ENCODE measurements at places on chromosomes 6 and 20.

GRCh38 chr6:33772902-33773472, 15.9 kb downstream of the LEMD2 start:
- H3K36me3 ChIP-seq, result peaks cover 35% of the 10 kb centered on the region
- no peaks in the 10 kb centered on the region for H3K27me3 ChIP-seq
- H3K4me1 ChIP-seq, result peaks cover 5% of the 10 kb centered on the region
- DNase-seq, result no peak
- no peak overlapping the region for H3K4me3 ChIP-seq

- H3K4me3 ChIP-seq, result no peak overlapping the region
- H3K4me1 ChIP-seq, result peaks cover 21% of the 10 kb centered on the region
- no peak overlapping the region for H3K27ac ChIP-seq
- no peak for DNase-seq
- H3K36me3 ChIP-seq, result peaks cover 4% of the 10 kb centered on the region
Observed at GRCh38 chr20:3383878-3384495, 23.5 kb downstream of the DNAAF9 start.

DNA sequence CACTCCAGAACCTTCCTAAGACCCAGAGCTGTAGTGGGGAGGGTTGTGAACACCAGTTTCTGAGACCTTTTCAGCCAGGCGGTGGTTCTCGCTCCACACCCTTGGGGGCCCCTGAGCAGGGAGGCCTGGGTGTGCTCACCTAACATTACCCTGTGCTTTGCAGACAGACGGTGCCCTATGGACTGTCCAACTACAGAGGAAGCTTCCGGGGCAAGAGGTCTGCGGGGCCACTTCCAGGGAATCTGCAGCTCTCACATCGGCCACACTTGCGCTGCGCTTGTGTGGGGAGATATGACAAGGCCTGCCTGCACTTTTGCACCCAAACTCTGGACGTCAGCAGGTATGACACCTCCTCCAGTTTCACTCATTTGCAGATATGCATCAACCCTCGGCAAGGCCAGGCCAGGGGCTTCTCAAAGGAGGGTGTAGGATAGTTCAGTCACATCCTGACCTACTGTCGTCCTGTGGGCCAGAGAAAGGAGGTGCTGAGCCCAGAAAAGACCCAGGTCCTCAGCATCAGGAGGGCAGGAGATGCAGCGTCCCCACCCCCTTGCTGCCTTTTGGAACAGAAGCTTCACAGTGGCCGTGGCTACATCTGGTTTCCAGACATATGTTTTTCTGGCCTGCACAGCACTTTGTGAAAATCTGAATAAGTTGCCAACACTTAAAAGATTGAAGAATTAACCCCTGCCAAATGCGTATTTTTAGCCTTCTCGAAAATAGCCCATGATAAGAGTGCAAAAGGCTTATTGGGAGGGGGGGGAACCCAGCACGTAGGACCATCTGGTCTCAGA, 20.6 kb downstream of the EDN3 start:
- no peaks in the 10 kb centered on the region for H3K4me1 ChIP-seq
- no peak overlapping the region for H3K27ac ChIP-seq
- no peak for DNase-seq
- H3K4me3 ChIP-seq, result no peak overlapping the region
- no peaks in the 10 kb centered on the region for H3K36me3 ChIP-seq

GRCh38 chr6:33960345-33961313, 156.8 kb upstream of the MLN start:
- no peak overlapping the region for H3K4me3 ChIP-seq
- no peak overlapping the region for H3K27ac ChIP-seq

GRCh38 chr6:150169609-150170008, 26.8 kb downstream of the PPP1R14C start:
- no peak overlapping the region for H3K4me3 ChIP-seq
- H3K27ac ChIP-seq, result no peak overlapping the region
- peak; percentile 8 for DNase-seq
- H3K36me3 ChIP-seq, result no peaks in the 10 kb centered on the region

GRCh38 chr6:170006071-170006899, 254.9 kb downstream of the ERMARD start:
- no peak overlapping the region for H3K27ac ChIP-seq
- H3K4me3 ChIP-seq, result no peak overlapping the region
- H3K27me3 ChIP-seq, result no peaks in the 10 kb centered on the region
- no peaks in the 10 kb centered on the region for H3K4me1 ChIP-seq

DNA sequence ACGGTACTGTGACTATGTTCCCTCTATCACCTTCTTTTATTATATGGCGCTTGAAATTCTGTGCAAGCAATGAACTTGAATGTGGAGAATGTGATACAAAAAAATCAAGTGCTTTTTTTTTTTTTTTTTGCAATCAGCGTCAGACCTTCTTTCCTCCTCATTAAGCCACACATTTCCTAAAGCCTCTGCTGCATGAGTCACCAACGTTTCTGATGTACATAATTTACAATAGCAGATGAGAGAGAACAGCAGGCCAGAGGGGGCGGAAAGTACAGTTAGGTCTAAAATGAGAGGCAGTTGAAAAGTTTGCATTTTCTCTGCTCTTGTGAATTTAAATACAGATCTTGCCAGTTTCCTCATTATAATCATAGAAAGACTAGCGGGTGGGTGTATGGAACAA, 114.6 kb upstream of the RIPOR2 start:
- no peaks in the 10 kb centered on the region for H3K27me3 ChIP-seq
- peak overlapping the region; percentile 26 for H3K4me3 ChIP-seq
- peaks cover 54% of the 10 kb centered on the region for H3K4me1 ChIP-seq
- peaks cover 18% of the 10 kb centered on the region for H3K36me3 ChIP-seq

GRCh38 chr20:64157878-64158277, 6.4 kb upstream of the MYT1 start:
- no peak for DNase-seq
- H3K27me3 ChIP-seq, result peaks cover 25% of the 10 kb centered on the region
- no peak overlapping the region for H3K27ac ChIP-seq
- H3K4me3 ChIP-seq, result no peak overlapping the region

GRCh38 chr6:31180500-31180899, 10.0 kb upstream of the POU5F1 start:
- H3K4me3 ChIP-seq, result peak overlapping the region; percentile 84
- peaks cover 32% of the 10 kb centered on the region for H3K4me1 ChIP-seq
- H3K27me3 ChIP-seq, result no peaks in the 10 kb centered on the region
- peak; percentile 82 for DNase-seq

- no peak for DNase-seq
- peaks cover 50% of the 10 kb centered on the region for H3K27me3 ChIP-seq
- H3K27ac ChIP-seq, result no peak overlapping the region
- H3K36me3 ChIP-seq, result no peaks in the 10 kb centered on the region
- peaks cover 10% of the 10 kb centered on the region for H3K4me1 ChIP-seq
Observed at GRCh38 chr6:47308198-47308517, 1.5 kb downstream of the TNFRSF21 start.

GRCh38 chr6:85163156-85164080, 286.5 kb upstream of the NT5E start:
- H3K36me3 ChIP-seq, result no peaks in the 10 kb centered on the region
- H3K4me3 ChIP-seq, result no peak overlapping the region
- DNase-seq, result no peak
- no peak overlapping the region for H3K27ac ChIP-seq

DNA sequence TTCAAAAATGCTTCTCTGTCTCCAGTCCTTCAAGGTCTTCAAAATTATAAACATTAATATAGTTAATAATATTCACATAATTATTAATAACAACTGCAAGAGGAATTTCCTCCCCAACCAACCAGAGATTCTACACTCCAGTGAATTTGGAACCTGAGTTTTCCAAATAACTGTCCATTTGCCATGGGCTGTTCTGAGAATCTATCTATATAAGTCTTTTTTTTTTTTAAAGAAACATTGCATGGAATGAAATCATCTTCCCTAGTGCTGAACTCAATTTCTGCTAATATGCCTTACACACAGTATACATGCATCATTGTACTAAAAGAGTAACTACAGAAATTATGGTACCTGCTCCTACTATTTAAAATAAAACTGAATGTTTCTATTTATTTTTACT, 113.9 kb downstream of the SLC22A3 start:
- H3K27me3 ChIP-seq, result peaks cover 57% of the 10 kb centered on the region
- peaks cover 46% of the 10 kb centered on the region for H3K36me3 ChIP-seq
- H3K4me3 ChIP-seq, result peak overlapping the region; percentile 0
- no peak for DNase-seq
- H3K4me1 ChIP-seq, result peaks cover 70% of the 10 kb centered on the region

- no peak overlapping the region for H3K27ac ChIP-seq
- no peak for DNase-seq
- no peaks in the 10 kb centered on the region for H3K36me3 ChIP-seq
- H3K27me3 ChIP-seq, result no peaks in the 10 kb centered on the region
- H3K4me1 ChIP-seq, result no peaks in the 10 kb centered on the region
- no peak overlapping the region for H3K4me3 ChIP-seq
Observed at GRCh38 chr6:134607411-134607810, 289.5 kb upstream of the SGK1 start.

DNA sequence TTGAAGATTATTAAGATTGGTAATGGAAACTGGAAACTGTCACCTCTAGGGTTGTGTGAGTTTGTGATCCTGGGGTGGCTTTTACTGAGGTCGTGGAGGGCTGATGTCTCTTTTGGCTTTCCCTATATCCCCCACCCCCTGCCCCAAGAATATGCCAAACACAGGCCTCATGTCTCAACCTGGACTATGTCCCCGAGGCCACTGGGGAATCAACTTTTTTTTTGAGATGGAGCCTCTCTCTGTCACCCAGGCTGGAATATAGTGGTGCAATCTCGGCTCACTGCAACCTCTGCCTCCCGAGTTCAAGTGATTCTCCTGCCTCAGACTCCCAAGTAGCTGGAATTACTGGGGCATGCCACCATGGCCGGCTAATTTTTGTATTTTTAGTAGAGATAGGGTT, 83.3 kb upstream of the RALGAPA2 start:
- no peaks in the 10 kb centered on the region for H3K4me1 ChIP-seq
- DNase-seq, result no peak
- no peaks in the 10 kb centered on the region for H3K36me3 ChIP-seq
- peaks cover 2% of the 10 kb centered on the region for H3K27me3 ChIP-seq

DNA sequence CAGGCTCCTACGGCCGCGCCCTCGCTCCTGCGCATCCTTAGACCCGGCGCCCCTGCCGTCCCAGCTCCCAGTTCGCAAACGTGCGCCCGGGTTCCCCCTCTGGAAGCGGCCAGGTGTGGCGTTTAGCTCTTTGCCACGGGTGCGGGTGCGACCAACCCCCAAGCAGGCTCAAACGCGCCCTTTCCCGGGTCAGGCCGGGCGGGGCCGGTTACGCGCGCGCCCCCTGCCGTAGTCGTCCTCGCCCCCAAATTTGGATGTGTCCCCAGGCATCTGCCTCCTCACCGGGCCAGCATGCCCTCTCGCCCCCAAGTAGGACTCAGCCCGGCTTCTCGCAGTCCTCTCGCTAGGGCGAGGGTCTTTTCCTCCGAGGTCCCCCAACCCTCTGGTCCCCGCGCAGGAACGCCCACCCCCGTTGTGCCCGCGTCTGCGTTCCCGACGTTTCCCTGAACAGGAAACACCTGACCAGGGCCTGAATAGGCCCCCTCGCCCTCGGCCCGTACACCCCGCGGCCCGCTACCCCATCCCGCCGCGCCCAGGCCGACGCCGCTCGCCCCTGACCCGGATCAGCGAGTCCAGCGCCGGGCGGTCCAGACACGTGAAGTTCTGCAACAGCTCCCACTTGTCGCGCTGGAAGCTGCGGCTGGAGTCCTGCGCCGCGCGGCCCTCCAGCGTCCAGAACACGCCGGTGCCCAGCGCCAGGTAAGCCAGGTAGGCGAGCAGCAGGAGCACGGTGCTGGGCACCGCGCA, 520 bp downstream of the KCNK17 start:
- H3K27ac ChIP-seq, result no peak overlapping the region
- no peaks in the 10 kb centered on the region for H3K36me3 ChIP-seq
- H3K4me3 ChIP-seq, result no peak overlapping the region
- DNase-seq, result no peak

GRCh38 chr20:57200882-57201695, 65.4 kb downstream of the BMP7 start:
- no peak for DNase-seq
- H3K27me3 ChIP-seq, result peaks cover 2% of the 10 kb centered on the region
- no peak overlapping the region for H3K4me3 ChIP-seq

- no peaks in the 10 kb centered on the region for H3K4me1 ChIP-seq
- no peak overlapping the region for H3K4me3 ChIP-seq
- H3K27ac ChIP-seq, result no peak overlapping the region
- no peaks in the 10 kb centered on the region for H3K36me3 ChIP-seq
- DNase-seq, result no peak
Observed at GRCh38 chr20:36549628-36549941, 8.3 kb downstream of the MYL9 start.

DNA sequence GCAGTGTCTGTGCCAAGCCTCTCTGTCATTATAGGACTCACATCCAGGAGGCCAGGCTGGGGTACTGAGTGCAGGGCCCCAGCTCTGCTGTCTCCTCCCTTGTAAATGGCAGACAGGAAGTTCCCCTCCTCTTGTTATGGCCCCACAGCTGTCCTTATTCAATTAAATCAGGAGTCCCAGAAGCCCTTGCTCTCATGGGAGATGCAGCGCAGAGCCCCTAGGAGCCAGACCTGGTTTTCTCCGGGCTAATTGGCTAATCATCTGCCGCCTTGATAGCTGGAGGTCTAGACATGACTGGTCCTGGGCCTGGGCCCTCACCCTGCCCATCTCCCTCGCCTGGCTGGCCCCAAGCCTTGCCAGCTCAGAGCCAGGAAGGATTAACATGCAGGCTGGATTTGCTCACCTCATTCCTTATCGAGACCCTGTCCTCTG, 172.0 kb downstream of the VEGFA start:
- no peaks in the 10 kb centered on the region for H3K27me3 ChIP-seq
- no peaks in the 10 kb centered on the region for H3K36me3 ChIP-seq
- no peaks in the 10 kb centered on the region for H3K4me1 ChIP-seq

GRCh38 chr6:69880601-69881000, 14.2 kb downstream of the COL19A1 start:
- H3K27me3 ChIP-seq, result peaks cover 30% of the 10 kb centered on the region
- no peak overlapping the region for H3K27ac ChIP-seq
- H3K4me3 ChIP-seq, result no peak overlapping the region
- H3K4me1 ChIP-seq, result no peaks in the 10 kb centered on the region

DNA sequence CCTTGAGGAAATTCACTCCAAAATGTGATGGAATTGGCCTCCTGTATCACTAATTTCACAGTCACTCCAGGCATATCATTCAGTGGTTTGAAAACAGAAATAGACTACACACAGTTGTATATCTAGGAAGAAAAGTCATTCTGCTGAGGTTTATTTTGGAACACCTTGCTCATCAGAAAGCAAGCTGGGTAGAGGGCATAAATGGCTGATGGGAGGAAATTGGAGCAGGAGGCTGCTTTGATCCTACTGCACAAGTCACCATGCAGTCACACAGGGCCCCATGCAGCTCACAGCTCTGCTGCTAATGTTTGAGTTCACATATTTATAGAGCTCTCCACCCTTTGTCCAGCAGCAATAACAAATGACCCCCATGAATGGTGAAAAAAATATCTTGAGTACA, 12.3 kb downstream of the NHLRC1 start:
- H3K27ac ChIP-seq, result no peak overlapping the region
- H3K4me1 ChIP-seq, result peaks cover 5% of the 10 kb centered on the region
- H3K36me3 ChIP-seq, result no peaks in the 10 kb centered on the region
- peaks cover 49% of the 10 kb centered on the region for H3K27me3 ChIP-seq

DNA sequence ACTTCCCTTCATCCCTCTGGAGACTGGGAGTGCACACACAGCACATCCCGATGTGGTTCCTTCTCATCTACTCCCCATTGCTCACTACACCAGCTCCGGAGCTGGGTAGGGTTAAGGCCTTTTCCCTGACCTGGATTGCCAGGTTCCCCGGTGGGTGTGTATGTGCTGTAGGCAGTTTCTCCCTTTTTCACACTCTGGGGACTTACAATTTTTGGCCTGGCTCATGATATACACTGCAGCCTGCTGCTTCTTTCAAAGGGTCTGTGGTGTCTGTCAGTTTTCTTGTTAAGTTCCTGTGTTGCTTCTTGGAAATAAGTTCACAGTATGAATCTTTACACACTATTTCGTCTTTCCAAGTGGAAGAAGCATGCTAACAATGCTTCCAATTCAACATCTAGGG, 405.5 kb downstream of the UTRN start:
- no peak for DNase-seq
- H3K27me3 ChIP-seq, result no peaks in the 10 kb centered on the region
- H3K27ac ChIP-seq, result no peak overlapping the region
